Stimulated activated CD4-positive, alpha-beta T cell treated with anti-CD3 and anti-CD28 coated beads, Interleukin-1b, Interleukin-23, amount 100 ng/mL, for 24 hours (primary cell): ENCODE measurements at places on chromosomes 2 and 18.

DNA sequence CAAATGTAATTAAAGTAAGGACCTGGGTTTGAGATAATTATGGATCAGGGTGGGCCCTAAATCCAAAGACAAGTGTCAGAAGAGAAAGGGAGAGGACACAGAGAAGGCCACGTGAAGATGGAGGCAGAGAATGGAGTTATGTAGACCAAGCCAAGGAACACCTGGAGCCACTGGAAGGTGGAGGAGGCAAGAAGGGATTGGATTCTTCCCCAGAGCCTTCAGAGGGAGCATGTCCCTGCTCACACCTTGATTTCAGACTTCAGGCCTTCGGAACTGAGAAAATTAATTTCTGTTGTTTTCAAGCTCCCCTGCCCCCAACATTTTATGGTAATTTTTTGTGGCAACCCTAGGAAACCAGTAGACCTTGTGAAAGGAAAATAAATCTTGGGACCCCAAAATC, 19.6 kb downstream of the CAPN14 start:
- DNase-seq: no peak

- DNase-seq: no peak
These were observed 156.8 kb upstream of the TTC39C start for GRCh38 chr18:23857756-23858155.

- no peak for DNase-seq
These were observed 71.3 kb downstream of the FAM228A start for GRCh38 chr2:24245986-24246776.

DNA sequence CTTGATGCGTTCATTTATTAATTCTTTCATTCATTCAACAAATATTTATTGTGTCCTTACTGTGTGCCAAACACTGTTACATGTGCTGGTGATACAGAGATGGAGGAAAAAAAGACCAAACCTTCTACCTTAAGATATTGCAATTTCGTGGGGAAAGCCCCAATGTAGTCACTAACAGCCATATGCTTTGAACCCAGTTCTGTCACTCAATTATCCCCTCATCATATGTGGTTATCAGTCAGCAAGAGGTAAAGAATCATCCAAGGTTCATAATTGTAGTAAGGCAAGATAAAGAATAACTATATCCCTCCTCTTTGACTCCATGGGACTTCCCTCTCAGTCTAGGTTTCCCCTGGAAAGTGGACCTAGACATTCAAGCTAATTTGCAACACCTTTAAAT, 1185.6 kb upstream of the CELF4 start:
- DNase-seq: no peak

- no peak for DNase-seq
These were observed 83.0 kb downstream of the CCDC138 start for GRCh38 chr2:108869542-108869941.

- no peak for DNase-seq
These were observed 321.0 kb downstream of the MEIS1 start for GRCh38 chr2:66755974-66756373.

DNA sequence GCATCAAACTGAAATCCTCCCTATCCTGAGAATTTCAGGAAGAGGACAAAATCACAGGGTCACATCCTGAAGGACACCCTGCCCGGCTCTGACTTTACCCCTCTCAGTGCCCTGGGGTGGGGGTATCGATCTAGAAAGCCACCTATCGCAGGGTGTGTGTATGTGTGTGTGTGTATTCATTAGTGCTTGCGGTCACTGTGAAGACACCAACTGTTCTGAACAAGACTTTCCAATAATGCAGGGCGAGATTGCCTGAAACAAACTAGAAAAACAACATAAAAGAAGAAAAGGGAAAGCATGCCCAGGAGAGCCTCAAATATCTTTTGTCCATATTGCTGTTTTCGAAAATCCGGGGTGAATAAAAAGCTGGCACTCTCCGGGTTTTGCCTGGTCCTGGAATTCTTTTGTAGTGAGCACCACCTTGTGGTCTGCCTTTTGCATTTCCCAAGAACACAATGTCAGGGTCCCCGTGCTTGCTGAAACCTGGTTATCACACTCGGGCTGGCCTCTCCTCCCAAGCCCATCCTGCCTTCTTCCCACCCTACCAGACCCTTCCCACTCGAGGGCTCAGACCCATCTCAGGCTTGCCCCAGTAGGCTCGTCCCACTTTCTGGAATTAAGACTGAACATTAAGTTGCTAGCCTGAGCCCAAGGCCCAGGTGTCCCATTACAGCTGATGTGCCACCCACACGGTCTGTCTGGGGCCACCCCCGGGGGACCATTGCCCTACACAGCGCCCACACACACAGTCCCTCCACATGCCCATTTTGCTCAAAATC, 25.0 kb upstream of the COPS8 start:
- no peak for DNase-seq

DNA sequence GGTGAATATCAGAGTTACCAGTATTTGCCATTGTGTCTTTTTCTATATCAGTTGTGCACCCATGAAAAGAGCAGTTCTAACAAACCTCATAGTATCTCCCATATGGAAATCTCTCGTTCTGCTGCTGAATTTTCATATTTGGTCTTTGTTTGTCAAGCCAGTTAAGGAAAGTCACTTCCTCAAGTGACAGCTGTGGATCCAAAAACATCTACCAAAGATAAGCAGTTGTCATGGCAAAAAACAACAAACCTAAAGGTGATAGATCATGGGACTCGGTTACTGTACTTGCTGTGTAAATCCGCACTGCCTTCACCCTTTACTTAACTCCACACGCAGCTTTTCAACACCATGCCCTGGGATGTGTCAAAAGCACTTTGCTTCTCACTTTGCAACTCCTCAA, 17.3 kb downstream of the BMP10 start:
- DNase-seq: no peak

DNA sequence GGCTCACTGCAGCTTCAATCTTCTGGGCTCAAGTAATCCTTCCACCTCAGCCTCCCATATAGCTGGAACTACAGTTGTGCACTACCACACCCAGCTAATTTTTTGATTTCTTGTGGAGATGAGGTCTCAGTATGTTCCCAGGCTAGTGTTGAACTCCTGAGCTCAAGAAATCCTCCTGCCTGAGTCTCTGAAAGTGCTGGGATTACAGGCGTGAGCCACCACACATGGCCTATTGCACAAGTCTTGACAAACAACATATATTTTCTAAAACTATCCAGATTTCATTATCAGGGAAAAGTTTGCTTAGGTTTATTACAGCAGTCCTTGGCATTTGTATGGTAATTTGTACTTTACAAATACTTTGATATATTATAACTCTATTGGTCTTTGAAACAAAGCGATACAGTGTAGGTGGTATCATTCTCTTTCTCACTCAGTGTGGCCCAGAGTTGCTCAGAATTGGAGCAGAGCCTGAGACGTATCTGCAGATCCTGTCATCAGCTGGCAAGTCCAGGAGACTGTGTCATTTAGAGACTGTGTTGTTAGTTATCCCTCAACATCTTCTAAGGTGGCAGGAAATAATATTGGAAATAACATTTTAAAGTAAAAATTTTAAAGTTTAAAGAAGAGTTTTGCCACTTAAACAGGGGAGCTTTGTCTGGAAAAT, 41.4 kb downstream of the PDK1 start:
- DNase-seq: no peak

DNA sequence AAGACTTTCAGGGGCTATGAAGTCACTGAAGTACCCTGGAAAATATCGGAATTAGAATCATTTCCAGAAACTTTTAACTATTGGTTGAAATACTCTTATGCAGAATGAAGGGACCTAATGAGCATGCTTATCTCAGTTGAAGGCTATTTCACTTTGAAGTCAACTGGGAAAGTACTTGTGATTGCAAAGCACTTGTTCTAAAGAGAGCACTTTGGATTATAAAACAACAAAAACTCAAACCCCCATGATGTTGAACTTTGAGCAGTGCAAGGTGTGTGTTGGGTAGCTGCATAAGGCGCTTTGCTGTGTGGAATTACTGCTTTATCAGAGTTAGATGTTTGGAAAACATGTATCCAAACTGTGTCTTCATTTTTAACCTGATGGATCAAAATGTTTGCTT, 12.0 kb upstream of the MGAT5 start:
- DNase-seq: no peak

GRCh38 chr18:74337155-74337911, 21.7 kb downstream of the C18orf63 start:
- no peak for DNase-seq

- DNase-seq: no peak
These were observed 91.4 kb downstream of the OSBPL1A start for GRCh38 chr18:24306201-24306600.
